ENCODE measurements at places on chromosomes 3 and 15.

DNA sequence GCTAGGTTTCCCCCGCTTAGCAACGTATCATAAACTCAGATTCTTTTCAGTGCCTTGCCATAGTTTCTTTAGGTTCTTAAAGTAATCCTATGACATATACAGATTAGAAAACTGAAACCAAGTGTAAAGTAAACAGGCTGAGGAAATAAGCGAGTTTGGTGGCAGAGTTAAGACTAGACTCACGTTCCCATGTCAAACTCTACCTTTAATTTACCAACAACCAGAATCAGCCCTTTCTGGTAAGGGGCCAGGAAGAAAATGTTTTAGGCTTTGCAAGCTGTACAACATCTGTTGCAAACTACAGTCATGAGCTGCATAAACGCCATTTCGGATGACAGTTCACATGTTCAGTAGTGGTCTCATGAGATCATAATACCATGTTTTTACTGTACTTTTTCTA lies 128.0 kb upstream of the PRICKLE2 start:
- no peak for DNase-seq

- no peak for DNase-seq
Observed at GRCh38 chr15:70415398-70415797, 317.7 kb upstream of the TLE3 start.

DNA sequence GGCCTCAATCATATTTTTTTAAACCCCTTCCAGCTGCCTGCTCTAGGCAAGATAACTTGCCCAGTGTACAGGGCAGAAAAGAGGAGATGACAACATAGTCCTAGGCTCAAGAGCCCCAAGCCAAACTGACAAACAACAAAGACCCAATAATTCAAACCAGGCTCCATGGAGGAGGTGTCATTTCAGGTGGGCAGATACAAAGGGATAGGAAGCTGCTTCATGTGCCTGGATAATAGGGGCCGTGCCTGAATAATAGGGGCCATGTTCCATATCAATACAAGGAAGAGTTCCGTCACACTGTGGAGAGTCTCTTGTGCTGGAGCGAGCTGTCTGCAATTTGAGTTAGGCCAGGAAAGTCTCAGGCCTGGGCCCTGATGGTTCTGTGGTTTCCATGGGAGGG lies 35.4 kb upstream of the TRIM71 start:
- DNase-seq, result no peak

DNA sequence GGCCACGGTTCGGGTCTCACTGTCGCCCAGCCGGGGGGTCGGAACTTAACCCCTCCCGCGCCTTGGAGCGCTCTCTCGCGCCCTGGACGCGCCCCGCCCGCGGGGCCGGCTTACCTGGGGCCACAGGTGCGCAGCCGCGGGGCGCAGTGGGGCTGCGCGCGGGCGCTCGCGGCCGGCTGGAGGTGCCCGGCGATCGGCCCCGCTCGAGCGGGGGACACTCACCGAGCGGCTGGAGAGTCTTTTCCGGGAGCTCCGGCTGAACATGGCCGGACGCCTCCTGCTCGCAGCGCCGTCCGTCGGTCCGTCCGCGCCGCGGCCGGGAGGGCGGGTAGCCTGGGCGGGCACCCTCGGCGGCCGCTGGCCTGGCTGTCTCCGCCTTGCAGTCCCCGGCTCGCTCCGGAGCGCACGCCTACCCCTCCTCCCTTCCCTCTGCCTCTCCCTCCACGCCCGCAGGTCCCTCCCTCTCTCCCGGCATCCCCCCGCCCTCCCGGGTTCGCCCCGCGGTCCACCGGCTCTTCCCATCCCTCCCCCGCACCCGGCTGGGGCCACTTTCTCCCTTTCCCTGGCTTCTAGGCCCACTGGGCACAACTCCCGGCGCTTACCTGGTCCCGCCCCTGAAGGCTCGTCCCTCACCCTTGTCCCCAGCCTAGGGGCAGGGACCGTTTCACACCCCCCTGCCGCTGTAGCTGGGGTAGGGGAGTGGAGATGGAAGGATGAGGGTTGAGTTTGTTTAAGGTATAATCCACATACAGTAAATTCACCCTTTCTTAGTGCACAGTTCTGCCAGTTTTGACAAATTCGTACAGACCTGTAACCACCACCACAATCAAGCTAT lies 220.1 kb upstream of the PRICKLE2 start:
- no peak for DNase-seq

DNA sequence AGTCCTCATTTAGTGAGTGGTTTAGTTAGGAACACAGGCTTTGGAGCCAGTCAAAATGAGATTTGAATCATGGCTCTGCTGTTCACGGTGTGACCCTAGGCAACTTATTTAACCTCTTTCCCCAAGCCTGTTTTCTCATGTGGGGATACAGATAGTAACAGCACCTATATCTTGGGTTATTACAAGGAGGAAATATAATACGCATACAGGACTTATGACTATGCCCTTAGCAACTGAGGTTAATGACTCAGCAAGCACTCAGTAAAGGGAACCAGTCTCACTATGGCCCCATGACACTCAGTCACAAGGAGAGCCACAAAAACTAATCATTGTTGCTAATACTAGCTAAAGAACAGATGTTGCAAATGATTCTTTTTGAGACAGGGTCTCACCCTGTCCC lies 45.9 kb downstream of the SUMF1 start:
- no peak for DNase-seq

- DNase-seq, result no peak
Observed at GRCh38 chr3:7397097-7397496, 536.2 kb downstream of the GRM7 start.

GRCh38 chr3:71156062-71156665 lies 427.4 kb downstream of the FOXP1 start:
- no peak for DNase-seq

- no peak for DNase-seq
Observed at GRCh38 chr15:66251790-66252684, 1.5 kb downstream of the MEGF11 start.

GRCh38 chr3:87873136-87873535 lies 185.7 kb downstream of the CGGBP1 start:
- no peak for DNase-seq

DNA sequence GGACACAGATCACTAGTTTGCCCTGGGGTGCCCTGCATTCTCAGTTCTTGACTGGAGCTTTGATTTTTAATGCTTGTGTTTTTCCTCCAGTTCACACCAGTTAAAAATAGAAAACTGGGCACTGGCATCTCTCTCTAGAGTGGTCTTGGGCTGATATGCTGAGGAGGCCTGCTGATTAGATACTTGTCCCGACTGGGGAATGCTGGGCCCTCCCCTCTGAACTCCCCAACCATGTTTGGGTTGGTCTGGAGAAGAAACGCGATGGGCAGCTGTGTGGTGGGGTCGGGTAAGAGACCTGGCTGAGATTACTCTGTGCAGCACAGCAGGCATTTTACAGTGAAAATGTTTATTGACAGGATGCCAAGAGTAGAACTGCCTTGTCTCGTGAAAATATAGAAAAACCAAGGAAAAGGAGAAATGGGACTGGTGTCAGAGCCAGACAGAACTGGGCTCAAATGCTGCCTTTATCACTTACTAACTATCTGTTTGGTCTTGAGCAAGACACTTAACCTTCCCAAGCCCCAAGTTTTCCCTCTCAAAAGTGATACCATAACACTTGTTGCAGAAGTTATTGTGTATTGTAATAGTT lies 1.6 kb upstream of the ACTC1 start:
- no peak for DNase-seq

GRCh38 chr15:70379134-70379533 lies 281.4 kb upstream of the TLE3 start:
- DNase-seq, result no peak

GRCh38 chr3:155604967-155605366 lies 139.9 kb downstream of the PLCH1 start:
- DNase-seq, result no peak

GRCh38 chr15:95653361-95653805 lies 677.1 kb upstream of the NR2F2 start:
- DNase-seq, result no peak

DNA sequence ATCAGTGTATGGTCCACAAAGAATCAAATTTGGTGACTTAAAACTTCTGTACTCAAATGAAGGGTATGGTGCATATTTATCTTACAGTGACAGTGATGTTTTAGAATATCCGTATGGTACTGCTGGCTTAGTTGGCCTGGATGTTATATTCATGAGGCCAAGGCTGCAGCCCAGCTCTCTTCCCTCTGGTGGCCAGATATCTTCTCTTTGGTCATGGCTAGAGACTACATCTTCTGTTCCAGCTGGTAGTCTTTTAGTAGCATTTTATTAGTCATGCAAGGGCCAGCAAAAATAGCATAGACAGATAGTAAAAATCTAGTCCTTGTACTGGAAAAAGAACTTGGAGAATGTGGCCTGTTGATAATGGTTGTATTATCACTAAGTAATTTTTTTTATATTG lies 124.0 kb upstream of the ROPN1 start:
- no peak for DNase-seq

GRCh38 chr3:117548600-117548999 lies 839.0 kb downstream of the TUSC7 start:
- DNase-seq, result no peak

- DNase-seq, result peak; percentile 13
Observed at GRCh38 chr3:188772886-188773285, 398.9 kb upstream of the TPRG1 start.

DNA sequence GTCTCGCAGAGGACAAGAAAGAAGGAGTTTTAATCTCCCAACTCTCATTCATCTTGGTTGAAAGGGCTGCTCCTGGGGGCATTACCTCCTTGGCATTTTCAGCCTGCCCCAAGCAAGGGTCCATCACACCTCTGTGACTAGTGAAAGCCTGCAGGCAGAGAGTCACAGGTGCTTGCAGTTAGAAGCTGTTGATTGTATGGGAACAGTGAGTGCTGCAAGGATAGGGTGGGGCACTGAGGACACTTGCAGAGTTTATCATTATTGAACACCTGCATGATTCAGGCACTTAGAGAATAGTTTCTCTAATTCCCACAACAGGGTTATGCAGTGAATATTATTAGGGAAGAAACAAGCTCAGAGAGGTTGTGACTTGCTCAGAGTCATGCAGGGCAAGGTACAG lies 41.7 kb upstream of the IGF2BP2 start:
- no peak for DNase-seq

- DNase-seq, result no peak
Observed at GRCh38 chr3:154458560-154458959, 28.6 kb upstream of the GPR149 start.

DNA sequence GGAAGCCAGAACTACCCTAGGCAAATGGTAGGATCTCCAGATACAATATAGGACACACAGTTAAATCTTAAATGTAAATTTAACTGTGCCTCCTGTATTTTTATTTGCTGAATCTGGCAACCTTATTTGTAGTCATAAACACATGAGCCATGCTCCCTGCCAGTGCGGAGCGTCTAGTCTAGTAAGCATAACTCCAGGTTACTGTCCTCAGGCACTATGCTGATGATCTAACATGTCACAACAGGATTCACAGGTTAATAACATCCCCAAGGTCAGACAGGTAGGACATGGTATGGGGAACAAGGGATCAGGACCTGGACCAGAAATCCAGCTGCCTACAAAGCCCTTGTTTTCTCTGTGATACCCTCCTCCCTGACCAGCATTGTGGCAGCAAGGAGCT lies 305.1 kb downstream of the CACNA2D3 start:
- no peak for DNase-seq

DNA sequence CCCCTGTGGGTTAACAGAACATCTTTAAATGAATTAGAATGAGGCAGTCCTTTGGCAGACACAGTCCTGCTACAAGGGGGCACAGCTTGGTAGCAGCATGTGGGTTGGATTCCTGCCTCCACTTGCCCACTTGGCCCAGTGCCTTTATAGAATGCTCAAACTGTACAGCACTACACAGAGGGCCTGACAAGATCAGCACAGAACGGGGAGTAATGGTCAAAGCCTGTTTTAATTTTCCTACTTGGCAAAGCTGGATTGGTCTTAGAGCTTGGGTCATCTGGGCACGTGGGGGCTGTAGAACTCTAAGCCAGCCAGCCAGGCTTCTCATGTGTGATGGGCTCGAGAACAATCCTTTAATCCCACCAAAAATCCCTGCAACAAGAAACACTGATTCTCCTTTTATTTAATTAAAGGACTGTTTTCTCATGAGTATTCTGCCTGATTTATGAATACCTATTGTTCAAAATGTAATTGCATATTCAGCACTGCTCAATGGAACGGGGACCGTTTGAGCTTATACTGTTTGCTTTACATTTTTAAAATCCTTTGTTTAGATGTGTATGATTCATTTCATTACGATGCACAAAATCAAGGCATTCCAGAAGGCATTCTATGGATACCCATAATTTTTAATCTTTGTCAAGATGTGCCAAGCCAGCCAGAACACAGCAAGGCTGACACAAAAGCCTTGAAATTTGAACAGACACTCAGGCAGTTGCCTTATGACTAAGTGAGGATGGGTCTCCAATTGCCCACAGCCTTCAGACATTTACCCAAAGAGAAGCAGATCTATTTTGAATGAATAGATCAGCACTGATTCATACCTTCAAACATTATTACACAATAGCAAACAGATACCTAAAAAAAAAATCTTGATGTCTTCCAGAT lies 249.3 kb upstream of the TGFBR2 start:
- no peak for DNase-seq

DNA sequence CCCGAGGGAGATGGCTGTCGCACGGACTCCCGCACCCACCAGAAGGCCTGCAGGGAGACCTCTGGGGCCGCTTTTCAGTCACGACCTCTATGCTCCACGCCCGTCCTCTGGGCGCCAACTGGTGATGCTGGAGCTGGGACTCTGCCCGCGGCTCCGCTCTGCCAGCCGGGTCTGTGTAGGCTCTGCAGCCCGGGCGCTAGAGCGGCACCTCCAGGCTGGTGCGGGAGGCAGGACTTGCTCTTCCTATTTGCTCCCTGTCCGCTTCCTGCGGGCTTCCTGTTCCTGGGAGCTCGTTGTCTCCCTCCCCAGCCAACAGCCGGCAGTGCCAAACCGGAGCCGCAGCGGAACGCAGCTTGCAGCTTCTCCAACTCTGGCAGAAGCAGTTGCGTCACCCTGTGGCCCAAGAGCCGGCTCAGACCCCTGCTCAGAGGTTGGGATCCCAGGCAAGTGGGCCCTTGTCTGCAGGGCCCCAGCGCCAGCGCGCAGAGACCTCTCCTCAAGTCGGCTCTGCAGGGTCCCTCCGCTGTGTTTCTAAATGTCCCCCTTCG lies 285.9 kb downstream of the XXYLT1 start:
- DNase-seq, result no peak

DNA sequence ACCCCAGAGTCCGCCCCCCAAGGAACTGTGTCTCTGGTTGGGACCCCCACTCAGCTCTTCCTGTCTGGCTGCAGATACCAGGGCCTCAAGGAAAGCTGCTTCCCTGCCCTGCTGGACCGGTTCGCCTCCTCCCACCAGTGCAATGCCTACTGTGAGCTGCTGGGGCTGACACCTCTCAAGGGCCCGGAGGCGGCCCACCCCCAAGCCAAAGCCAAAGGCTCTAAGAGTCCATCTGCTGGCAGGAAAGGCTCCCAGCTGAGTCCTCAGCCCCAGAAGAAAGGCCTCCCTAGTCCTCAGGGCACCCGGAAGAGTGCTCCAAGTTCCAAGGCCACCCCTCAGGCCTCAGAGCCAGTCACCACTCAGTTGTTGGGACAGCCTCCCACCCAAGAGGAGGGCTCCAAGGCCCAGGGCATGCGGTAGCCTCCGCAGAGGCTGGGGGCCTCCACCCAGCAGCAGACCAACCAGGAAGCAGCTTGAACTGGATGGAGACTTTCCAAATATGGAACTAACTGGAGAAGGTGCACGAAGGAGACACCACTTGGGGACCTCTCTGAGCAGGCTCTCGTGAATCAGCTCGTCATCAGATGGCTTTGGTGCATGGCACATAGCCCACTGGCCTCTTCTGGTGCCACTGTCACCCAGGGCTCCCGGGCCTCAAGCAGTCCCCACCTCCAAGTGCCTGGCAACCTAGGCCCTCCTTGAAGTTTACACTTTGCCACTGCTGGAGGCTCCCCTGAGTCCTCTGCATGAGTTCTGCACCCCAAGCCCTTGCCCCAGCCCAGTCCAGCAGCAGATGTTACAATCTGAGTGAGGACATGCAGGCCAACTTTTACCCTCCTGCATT lies 16.2 kb upstream of the SLC28A1 start:
- DNase-seq, result no peak

GRCh38 chr3:17357035-17357710 lies 385.3 kb downstream of the TBC1D5 start:
- no peak for DNase-seq
